ENCODE measurements at places on chromosomes 6 and 20. TPM values are rescaled to one million over a fixed set of nuclear protein-coding genes. Genes with fewer than 3 reads are reported as not detected.
A peak's percentile ranks its signal among the peaks of the same experiment; 100 is the strongest.

RIN2 gene
- total RNA-seq = 82.7 TPM

- no peaks in the 10 kb centered on the region for H3K27me3 ChIP-seq
- H3K36me3 ChIP-seq = peaks cover 21% of the 10 kb centered on the region
- H3K4me1 ChIP-seq = no peaks in the 10 kb centered on the region
These were observed 3.5 kb downstream of the CST7 start for GRCh38 chr20:24952376-24953208.

TFB1M gene
- 37.9 TPM for total RNA-seq

DNA sequence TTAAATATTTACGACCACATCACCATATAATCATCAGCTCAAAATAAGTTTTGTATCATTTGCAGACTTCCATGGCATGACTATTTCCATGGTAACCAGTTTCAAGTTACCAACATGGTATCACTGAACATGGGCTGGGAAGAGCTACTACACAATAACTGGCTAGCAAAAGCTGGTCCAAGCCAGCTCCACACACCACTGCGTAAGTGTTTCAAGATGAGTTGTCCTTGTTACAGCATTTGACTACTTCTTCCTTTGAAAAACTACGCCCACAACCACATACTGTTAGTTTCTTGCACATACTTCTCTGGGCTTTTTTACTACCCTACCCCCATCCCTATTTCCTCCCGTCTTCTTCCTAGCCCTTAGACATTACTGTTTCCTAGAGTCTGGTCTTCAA lies 8.5 kb downstream of the CD164 start:
- no peak overlapping the region for H3K27ac ChIP-seq
- H3K36me3 ChIP-seq = peaks cover 93% of the 10 kb centered on the region
- no peaks in the 10 kb centered on the region for H3K27me3 ChIP-seq
- peaks cover 22% of the 10 kb centered on the region for H3K4me1 ChIP-seq

- H3K36me3 ChIP-seq = no peaks in the 10 kb centered on the region
- DNase-seq = peak; percentile 91
- H3K4me1 ChIP-seq = peaks cover 30% of the 10 kb centered on the region
- H3K4me3 ChIP-seq = no peak overlapping the region
- H3K27me3 ChIP-seq = no peaks in the 10 kb centered on the region
These were observed 34.6 kb upstream of the ADGRF1 start for GRCh38 chr6:47076422-47077344.

GRCh38 chr20:25460566-25461280 lies 53.2 kb downstream of the GINS1 start:
- no peaks in the 10 kb centered on the region for H3K4me1 ChIP-seq
- H3K27ac ChIP-seq = no peak overlapping the region
- no peak overlapping the region for H3K4me3 ChIP-seq
- DNase-seq = no peak
- no peaks in the 10 kb centered on the region for H3K27me3 ChIP-seq
- H3K36me3 ChIP-seq = peaks cover 95% of the 10 kb centered on the region

CD93 gene
- 25.9 TPM for total RNA-seq

GRCh38 chr6:21678990-21679389 lies 85.4 kb downstream of the SOX4 start:
- no peak for DNase-seq
- H3K4me3 ChIP-seq = no peak overlapping the region
- no peaks in the 10 kb centered on the region for H3K36me3 ChIP-seq
- H3K4me1 ChIP-seq = no peaks in the 10 kb centered on the region
- no peaks in the 10 kb centered on the region for H3K27me3 ChIP-seq

DNA sequence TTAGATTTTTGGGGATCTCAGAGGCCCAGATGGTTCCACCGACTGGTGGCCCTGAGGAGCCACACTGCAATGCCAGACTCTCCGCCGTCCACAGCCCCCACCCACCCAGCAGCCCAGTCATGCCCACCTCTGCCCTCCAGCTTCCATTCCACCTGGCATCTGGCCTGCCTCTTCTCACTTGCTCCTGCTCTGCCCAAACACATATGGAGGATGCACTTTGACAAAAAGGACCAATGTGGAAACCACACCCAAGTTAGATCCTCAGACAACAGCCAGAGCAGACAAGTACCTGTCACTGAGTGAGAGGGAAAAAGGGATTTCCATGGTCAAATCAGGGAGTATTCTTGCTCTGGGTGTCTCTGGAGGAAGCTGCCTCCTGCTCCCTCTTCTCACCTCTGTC lies 120.6 kb upstream of the NXT1 start:
- H3K36me3 ChIP-seq = no peaks in the 10 kb centered on the region
- H3K4me3 ChIP-seq = no peak overlapping the region
- H3K4me1 ChIP-seq = peaks cover 8% of the 10 kb centered on the region
- no peak overlapping the region for H3K27ac ChIP-seq

SYTL3 gene
- 5.4 TPM for total RNA-seq

ZNF76 gene
- total RNA-seq = 15.1 TPM

AGPAT4 gene
- 5.7 TPM for total RNA-seq

DNA sequence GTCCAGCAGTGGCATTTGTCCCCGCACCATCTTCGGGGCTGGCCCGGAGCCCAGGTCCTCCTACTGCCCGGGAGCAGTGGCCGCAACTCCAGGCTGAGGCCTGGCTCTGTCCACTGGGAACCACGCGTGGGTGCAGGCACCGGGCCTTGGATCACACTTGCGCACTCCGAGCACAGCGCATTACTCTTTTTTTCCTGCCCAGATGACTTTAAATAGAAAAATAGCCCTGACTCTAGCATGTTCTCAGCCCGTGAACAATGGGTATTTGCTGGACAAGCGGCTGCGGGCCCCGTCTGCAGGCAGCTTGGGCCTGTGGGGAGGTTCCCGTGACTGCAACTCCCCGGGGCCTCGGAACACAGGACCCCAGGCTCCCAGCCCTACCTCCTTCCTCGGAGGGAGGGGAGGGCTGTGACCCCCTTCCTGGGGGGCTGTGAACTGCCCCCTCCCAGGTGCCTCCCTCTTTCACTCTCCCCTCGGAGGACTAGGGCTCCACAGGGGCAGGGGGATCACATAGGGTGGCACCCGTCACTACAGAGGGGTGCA lies 162.2 kb downstream of the TBXT start:
- peak overlapping the region; percentile 46 for H3K4me3 ChIP-seq
- H3K4me1 ChIP-seq = peaks cover 40% of the 10 kb centered on the region
- peak overlapping the region; percentile 81 for H3K27ac ChIP-seq
- peaks cover 6% of the 10 kb centered on the region for H3K27me3 ChIP-seq
- no peak for DNase-seq

GRCh38 chr6:129920103-129920798 lies 59.1 kb upstream of the TMEM244 start:
- peak; percentile 37 for DNase-seq
- no peak overlapping the region for H3K4me3 ChIP-seq
- H3K27ac ChIP-seq = no peak overlapping the region
- no peaks in the 10 kb centered on the region for H3K4me1 ChIP-seq
- no peaks in the 10 kb centered on the region for H3K27me3 ChIP-seq
- no peaks in the 10 kb centered on the region for H3K36me3 ChIP-seq

MEP1A gene
- 0.43 TPM for total RNA-seq

DNA sequence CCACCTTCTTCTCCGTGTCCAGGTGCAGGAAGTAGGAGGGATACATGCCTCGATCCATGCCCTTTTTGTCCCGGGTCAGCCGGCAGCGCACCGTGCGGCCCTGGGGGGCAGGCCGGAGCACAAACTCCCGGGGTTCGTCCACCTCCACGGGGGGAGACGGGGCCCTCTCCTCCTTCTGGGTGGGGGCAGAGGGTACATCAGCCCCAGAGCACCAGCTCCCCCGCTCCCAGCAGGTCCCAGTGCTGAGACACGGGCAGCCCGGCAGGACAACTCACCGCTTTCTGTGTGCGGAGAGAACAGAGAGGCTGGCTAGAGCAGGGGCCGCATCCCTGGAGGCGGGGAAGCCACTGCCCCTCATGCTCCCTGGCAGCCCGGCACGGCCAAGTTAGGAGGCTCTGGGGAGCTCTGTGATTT lies 6.7 kb downstream of the TULP1 start:
- H3K27me3 ChIP-seq = no peaks in the 10 kb centered on the region
- DNase-seq = no peak
- H3K4me1 ChIP-seq = no peaks in the 10 kb centered on the region
- H3K4me3 ChIP-seq = no peak overlapping the region

- peaks cover 2% of the 10 kb centered on the region for H3K4me1 ChIP-seq
- no peak overlapping the region for H3K27ac ChIP-seq
- H3K27me3 ChIP-seq = no peaks in the 10 kb centered on the region
- no peak for DNase-seq
- H3K36me3 ChIP-seq = no peaks in the 10 kb centered on the region
These were observed 232.4 kb downstream of the UST start for GRCh38 chr6:148979014-148979901.

GRCh38 chr6:142867355-142867801 lies 77.6 kb downstream of the HIVEP2 start:
- H3K4me1 ChIP-seq = peaks cover 34% of the 10 kb centered on the region
- H3K27me3 ChIP-seq = no peaks in the 10 kb centered on the region
- no peak overlapping the region for H3K27ac ChIP-seq
- no peaks in the 10 kb centered on the region for H3K36me3 ChIP-seq
- no peak overlapping the region for H3K4me3 ChIP-seq
- DNase-seq = no peak

DNA sequence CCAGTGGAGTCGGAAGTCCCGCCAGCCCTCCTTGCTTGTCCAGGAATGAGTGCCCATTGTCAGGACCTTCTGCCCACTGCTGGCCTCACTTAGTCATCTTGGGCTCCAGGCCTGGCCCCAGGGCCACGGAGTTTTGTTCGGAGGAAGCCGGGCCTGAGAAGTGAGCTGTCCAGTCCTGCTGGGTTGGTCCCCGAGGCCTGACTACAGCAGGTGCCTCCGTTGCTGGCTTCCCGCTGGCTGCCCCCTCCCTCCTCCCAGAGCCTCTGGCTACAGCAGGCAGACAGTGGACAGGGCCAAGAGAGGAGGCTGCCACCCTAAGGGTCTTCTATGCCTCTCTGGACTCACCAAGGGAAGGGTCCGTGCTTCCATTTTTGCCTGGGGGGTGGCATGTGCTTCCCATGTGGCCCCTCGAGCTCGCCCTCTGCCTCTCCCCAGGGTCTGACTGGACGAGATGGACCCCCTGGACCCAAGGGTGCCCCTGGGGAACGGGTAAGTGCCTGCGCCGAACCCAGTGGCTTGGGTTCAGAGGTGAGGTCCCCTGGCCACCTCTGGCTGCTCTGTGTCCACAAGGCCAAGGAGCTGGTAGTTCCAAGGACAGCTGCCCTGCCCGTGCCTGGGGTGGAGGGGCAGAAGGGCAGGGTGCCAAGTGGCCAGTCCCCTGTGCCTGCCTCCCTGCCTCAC lies 2.8 kb downstream of the COL9A3 start:
- no peak overlapping the region for H3K4me3 ChIP-seq
- peak overlapping the region; percentile 53 for H3K27ac ChIP-seq
- H3K27me3 ChIP-seq = peaks cover 67% of the 10 kb centered on the region
- no peaks in the 10 kb centered on the region for H3K36me3 ChIP-seq
- peaks cover 68% of the 10 kb centered on the region for H3K4me1 ChIP-seq

- H3K4me1 ChIP-seq = no peaks in the 10 kb centered on the region
- H3K27ac ChIP-seq = no peak overlapping the region
- H3K36me3 ChIP-seq = no peaks in the 10 kb centered on the region
- DNase-seq = no peak
These were observed 109.1 kb upstream of the MLIP start for GRCh38 chr6:54002116-54002515.

GRCh38 chr6:97282238-97282725 lies 734 bp downstream of the MMS22L start:
- H3K36me3 ChIP-seq = peaks cover 14% of the 10 kb centered on the region
- no peak for DNase-seq
- H3K27ac ChIP-seq = peak overlapping the region; percentile 83
- H3K4me3 ChIP-seq = peak overlapping the region; percentile 93
- H3K27me3 ChIP-seq = no peaks in the 10 kb centered on the region
- peaks cover 17% of the 10 kb centered on the region for H3K4me1 ChIP-seq

GPR6 gene
- total RNA-seq = not detected

DNA sequence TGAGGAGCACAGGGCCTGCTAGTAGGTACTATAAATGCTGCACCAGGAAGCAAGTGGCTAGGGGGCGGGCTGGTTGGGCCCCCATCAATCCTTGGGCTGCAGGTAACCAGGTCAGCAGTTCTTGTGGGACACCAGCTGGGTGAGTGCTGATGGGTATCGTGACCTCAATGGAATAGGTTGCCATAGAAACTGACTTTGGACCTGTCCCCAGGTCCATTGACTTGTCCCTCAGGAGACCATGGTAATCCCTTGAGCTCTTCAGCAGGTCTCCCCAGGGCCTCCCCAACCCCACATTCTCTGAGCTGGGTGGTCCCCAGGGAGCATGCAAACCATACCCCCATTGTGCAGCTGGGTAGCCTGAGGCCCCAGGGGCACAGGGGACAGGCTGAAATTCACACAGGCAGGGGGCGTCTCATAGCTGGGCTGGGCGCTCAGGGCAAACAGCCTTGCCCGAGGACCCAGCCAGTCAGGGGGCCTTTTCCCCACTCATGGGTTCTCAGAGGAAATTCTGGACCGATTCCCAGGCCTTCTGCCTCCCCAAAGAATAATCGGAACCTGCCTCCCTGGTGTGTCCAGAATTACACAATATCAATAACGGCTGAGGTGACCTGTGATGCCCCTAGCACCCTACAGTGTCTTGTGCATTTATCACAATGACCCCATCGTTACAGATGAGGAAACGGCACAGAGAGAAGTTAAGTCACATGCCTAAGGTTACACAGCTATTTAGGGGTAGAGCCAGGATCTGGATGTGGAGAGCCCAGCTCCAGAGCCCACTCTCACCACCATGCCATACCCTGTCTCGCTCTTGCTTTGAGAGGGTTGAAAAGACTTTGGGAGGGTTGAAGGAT lies 35.9 kb downstream of the SRC start:
- H3K27ac ChIP-seq = peak overlapping the region; percentile 62
- H3K27me3 ChIP-seq = no peaks in the 10 kb centered on the region
- peaks cover 40% of the 10 kb centered on the region for H3K4me1 ChIP-seq
- peaks cover 20% of the 10 kb centered on the region for H3K36me3 ChIP-seq
- H3K4me3 ChIP-seq = no peak overlapping the region
- DNase-seq = peak; percentile 27

SYNDIG1 gene
- 2.0 TPM for total RNA-seq

DNA sequence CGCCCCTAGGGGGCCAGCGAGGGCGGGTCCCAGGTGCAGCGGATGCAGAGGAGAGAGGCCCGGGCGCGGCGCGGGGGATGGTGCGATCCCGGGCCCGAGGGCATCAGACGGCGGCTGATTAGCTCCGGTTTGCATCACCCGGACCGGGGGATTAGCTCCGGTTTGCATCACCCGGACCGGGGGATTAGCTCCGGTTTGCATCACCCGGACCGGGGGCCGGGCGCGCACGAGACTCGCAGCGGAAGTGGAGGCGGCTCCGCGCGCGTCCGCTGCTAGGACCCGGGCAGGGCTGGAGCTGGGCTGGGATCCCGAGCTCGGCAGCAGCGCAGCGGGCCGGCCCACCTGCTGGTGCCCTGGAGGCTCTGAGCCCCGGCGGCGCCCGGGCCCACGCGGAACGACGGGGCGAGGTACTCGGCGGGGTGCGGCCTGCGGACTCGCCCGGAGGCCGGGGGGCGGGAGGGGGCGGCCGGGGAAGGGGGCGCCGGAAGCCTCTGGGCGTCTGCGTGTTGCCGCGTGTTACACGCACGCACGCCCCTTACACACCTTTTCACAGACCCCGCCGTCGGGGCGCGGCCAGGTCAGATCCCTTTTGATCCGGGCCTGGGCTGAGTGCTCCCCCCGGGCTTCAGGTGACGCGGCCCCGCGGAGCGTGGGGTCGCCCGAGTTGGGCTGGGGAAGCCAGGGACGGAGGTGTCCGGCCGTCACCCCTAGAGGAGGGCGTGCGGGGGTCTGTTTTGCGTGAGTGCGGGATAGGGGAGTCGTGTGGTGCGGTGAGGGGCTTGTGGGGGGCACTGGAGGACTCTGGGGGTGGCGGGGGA lies 412 bp downstream of the TRIB3 start:
- no peaks in the 10 kb centered on the region for H3K36me3 ChIP-seq
- H3K27ac ChIP-seq = peak overlapping the region; percentile 80
- H3K4me1 ChIP-seq = peaks cover 10% of the 10 kb centered on the region
- DNase-seq = peak; percentile 81
- peak overlapping the region; percentile 59 for H3K4me3 ChIP-seq

GRCh38 chr6:87909849-87910248 lies 137.8 kb upstream of the SPACA1 start:
- no peak overlapping the region for H3K27ac ChIP-seq
- no peaks in the 10 kb centered on the region for H3K36me3 ChIP-seq
- no peak for DNase-seq
- no peaks in the 10 kb centered on the region for H3K27me3 ChIP-seq

SSTR4 gene
- total RNA-seq = not detected

GTSF1L gene
- not detected for total RNA-seq

Measured in stomach (tissue), 19 donors.